Stimulated activated CD8-positive, alpha-beta memory T cell treated with anti-CD3 and anti-CD28 coated beads, Interleukin-7, amount 100 ng/mL, for 24 hours (primary cell): ENCODE measurements at places on chromosomes 6 and 20.

DNA sequence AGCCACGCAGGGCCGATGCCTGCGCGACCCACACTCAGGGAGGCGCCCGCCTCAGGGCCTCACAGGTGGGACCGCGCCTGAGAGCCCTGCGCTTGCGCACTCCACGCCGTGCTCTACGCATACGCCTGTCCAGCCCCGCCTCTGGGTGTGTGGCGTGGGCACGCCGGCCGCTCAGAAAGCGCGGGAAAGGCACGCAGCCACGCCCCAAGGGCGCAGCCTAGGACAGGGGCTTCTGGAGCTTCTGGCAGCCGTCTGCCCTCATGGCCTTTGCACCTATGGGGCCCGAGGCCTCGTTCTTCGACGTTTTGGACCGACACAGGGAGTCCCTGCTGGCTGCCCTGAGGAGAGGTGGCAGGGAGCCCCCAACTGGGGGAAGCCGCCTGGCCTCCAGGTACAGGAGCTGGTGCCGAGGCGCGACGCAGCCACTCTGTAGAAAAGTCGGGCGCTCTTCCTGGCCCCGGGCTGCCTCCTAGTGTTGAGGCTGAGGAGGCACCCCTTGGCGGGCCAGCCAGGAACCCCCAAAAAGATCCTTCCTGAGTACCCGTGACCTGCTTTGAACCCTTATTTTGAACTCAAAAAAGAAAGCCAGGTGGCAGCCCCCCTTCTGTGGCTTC is at the start of gene SPO11:
TSS of gene SPO11 (plus strand) at position 196 of the 614 bp plus-strand sequence. CDS start at position 261, 65 bp downstream.
- DNase-seq: no peak

- no peak for DNase-seq
Measured at GRCh38 chr6:5786969-5787720, 219.6 kb downstream of the NRN1 start.

DNA sequence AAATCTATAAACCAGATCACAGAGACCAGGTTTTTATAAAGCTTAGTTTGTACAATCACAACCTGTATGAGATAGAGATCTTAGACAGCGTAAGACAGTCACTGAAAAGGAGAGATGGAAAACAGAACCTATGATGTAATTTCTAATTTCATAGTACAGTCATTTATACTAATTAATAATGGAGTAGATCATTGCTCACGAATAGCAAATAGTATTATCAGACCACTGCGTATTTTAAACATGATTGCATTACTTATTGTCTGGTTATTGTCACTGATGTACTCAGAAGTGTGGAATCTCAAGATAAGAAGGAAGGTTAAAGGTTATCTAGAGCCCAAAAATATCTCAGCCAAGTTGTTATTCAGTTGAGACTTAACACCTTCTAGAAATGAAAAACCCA is 115.6 kb downstream of the KHDC1L start:
- DNase-seq: no peak

- no peak for DNase-seq
Measured at GRCh38 chr6:21596145-21596948, 2.8 kb downstream of the SOX4 start.

GRCh38 chr6:113299531-113299930 is 557.6 kb upstream of the MARCKS start:
- no peak for DNase-seq

DNA sequence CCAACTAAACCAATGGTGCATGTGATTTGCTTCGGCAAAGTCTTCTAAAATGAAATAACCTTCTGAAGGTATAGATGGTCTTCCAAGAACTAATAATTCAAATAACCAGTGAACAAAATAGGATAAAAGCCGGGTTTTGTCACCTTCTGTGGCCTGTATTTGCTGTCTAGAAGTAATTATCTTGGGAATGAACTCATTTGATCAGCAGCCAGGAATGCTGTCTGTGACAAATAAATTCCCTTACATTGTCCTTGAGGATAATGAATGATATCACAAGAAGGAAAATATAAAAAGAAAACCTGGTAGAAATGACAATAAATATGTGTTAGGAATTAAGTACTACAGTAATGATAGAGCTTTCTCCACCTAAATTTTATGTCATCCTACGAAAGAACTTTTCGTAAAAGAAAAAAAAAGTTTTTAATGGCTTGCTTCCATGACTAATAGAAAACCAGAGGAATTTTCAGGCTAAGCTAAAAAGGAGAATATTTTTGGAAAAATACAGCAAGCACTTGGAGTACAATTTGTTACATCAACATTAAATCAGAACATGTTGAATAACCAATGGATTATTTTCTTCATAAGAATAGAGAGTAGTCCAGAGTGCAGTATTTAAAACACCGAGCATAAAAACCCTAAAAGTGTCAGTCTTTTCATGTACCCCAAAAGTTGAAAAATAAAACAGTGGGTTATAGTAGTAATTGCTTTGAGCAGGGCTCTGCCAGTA is 247.7 kb downstream of the TBC1D7 start:
- DNase-seq: no peak

DNA sequence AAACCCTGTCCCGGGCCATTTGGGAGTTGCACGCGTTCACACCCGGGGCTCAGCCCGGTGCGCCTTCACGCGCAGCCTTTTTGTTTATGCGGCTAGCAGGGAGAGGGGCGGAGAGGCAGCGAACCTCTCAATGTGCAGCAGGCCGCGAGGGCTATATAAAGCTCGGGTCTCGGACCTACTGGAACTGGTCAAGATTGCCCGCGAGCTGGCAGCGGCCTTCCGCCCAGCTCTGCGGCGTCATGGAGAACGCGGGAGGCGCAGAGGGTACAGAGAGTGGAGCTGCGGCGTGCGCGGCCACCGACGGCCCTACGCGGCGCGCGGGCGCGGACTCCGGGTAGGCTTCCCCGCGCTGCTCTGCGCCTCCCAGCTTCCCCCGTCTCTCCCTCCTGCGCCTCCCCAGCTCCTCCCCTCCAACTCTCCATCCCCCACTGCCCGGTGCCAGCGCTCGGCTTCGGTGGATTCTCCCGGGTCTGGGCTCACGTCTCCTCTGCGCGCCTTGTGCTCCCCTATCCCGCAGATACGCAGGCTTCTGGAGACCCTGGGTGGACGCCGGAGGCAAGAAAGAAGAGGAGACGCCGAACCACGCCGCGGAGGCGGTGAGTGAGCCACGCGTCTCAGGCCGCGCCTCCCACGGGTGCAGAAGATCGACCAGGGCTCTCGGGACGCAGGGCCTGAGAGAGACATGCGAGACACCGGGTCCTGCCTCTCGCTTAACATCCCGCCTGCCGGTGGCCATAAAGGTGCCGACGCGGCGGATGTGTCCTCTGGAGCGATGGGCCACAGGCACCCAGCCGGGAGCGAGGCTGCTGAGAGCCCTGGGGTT is at the start of gene RIPPLY2:
TSS of gene RIPPLY2 (plus strand) at position 183 of the 823 bp plus-strand sequence. CDS start at position 240, 57 bp downstream.
- no peak for DNase-seq

DNA sequence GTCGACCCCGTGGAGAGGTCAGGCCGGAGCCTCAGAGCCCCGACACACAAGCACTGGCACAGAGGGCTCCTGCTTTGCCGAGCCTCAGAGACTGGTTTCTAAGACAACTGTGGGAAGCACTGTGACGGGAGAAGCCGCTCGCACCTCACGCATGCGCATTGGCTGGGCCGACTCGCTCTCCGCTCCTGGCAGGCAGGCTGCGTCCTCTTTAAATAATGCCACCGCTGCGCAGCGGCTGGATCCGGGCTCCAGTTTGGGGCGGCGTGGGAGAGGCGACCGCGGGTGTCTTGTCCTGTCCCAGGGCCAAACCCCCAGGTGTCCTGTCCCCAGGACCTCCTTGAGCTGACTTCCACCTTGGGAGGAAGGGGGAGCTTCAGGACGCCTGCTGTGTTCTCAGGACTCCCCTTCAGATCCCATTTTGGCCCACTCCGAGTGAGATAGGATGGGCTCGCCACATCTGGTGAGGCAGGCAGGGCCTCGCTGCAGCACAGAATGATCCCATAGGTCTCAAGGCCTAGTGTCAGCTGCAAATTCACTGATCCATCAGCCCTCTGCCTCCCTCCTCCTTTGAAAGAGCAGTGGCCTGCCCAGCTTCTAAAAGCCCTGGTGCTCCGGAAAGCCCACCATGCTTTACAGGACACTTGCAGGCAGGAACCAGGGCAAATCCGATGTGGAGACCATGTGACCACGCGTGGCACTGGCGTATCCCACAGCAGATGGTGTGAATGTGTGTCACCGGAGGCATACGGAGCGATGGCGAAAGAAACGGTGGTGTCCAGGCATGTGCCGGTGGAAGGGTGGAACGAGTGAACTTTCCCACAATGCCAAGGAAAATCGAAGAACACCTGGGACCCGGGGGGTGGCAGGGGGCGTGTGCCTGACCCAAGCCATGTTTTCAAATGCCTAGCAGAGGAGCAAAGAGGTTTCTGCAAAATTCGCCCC is 169.3 kb upstream of the ZNF337 start:
- peak; percentile 39 for DNase-seq

- no peak for DNase-seq
Measured at GRCh38 chr20:10672624-10673127, 1.1 kb downstream of the JAG1 start.

DNA sequence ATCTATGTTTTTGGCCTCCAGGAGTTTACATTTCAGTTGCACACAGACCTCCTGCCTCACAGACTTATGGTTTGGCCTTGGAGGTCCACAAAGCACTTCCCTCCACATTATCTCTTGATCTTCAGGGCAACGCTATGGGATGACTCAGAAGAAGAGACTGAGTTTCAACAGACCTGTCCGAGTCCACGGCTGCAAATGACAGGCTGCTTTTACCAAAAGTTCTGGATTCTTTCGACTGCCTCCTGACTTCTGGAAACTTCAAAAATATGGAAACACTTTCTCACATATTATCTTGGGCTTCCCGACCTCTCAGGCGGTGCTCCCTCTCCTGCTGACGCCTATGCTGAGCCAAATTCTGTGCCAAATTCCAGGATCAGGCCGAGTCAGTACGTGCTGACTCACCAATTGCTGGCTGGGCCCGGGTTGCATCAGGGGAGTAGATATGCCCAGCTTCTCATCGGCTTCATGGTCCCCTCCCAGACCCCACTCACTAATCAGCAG is 190.2 kb downstream of the BMP7 start:
- DNase-seq: no peak

- no peak for DNase-seq
Measured at GRCh38 chr20:43721429-43722152, 5.2 kb downstream of the GTSF1L start.

- no peak for DNase-seq
Measured at GRCh38 chr20:32036716-32037485, 15.1 kb upstream of the HCK start.

GRCh38 chr20:20073801-20074371 is 21.6 kb downstream of the CFAP61 start:
- DNase-seq: no peak

- no peak for DNase-seq
Measured at GRCh38 chr6:151276112-151276740, 36.5 kb downstream of the AKAP12 start.

GRCh38 chr6:19803331-19804204 is 33.6 kb upstream of the ID4 start:
- DNase-seq: no peak

GRCh38 chr6:103570431-103570830 is 1289.3 kb downstream of the HACE1 start:
- DNase-seq: no peak

DNA sequence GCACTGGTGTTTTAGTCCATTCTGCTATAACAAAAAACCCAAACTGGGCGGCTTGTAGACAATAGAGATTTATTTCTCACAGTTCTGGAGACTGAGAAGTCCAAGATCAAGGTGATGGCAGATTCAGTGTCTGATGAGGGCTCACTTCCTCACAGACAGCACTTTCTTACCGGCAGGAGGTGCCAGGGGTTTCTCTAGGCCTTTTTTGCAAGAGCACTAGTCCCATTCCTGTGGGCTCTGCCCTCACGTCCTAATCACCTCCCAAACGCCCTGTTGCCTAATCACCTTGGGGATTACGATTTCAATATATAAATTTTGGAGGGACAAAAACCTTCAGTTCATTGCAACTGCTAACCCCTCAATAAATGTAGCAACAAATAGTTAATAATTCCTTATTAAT is 140.0 kb upstream of the SGK1 start:
- DNase-seq: no peak

- DNase-seq: no peak
Measured at GRCh38 chr20:1818895-1819294, 76.3 kb upstream of the SIRPA start.

- no peak for DNase-seq
Measured at GRCh38 chr6:42128460-42129359, 13.7 kb downstream of the C6orf132 start.

- no peak for DNase-seq
Measured at GRCh38 chr20:50682065-50682464, 9.3 kb downstream of the RIPOR3 start.
